ENCODE measurements at places on chromosomes 4 and X.
A peak's percentile ranks its signal among the peaks of the same experiment; 100 is the strongest.

- DNase-seq = no peak
These were observed 22.0 kb downstream of the RUFY3 start for GRCh38 chr4:70743731-70744130.

GRCh38 chr4:22625311-22625710 lies 67.4 kb upstream of the GBA3 start:
- DNase-seq = peak; percentile 29

- DNase-seq = no peak
These were observed 289.3 kb downstream of the BCOR start for GRCh38 chrX:39808471-39808917.

- DNase-seq = no peak
These were observed 89.1 kb downstream of the AKAP4 start for GRCh38 chrX:50111742-50112141.

- no peak for DNase-seq
These were observed 625.9 kb downstream of the PDHA2 start for GRCh38 chr4:96465834-96466233.

- DNase-seq = no peak
These were observed 100.5 kb upstream of the AADAT start for GRCh38 chr4:170190265-170190664.

- DNase-seq = no peak
These were observed 68.0 kb downstream of the TMA16 start for GRCh38 chr4:163562496-163562895.

DNA sequence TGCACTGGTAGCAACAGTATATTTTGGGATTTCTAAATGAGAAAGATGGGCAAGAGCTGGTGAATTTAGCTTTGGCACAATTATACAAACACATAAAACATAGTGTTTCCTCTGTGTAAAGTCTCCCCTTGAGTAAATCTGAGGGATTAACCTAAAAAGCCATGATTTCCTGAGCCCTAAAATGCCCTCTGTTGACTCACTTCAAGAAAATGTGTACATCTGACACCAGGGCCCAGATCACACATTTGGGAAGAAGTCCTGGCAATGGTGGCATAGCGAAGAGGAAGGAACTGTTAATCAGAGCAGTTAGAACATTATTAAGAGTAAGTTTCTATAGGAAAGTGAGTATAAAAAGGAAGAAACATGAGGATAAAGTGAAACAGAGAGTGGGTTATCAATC lies 338.5 kb downstream of the SPOCK3 start:
- no peak for DNase-seq

GRCh38 chr4:156677131-156677531 lies 294.5 kb downstream of the PDGFC start:
- DNase-seq = no peak

DNA sequence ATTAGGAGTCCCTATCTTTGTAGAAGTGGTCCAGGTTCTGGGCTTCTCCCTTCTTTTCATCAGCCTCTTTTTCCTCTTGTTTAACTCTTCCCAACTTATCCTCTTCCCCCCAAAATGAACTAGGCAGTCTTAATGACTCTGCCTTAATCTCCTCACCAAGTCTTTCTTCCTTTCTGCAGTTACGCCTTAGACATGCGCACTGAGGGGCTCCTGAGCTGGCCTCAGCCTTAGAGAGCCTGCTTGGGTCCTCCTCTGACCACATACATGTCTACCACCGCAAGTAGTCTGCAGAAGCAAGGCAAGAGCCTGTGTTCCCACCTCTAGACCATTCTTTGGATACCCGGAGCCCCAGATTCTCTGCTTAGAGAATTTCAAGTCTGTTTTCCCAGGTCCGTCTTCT lies 199.9 kb downstream of the MGST2 start:
- no peak for DNase-seq

DNA sequence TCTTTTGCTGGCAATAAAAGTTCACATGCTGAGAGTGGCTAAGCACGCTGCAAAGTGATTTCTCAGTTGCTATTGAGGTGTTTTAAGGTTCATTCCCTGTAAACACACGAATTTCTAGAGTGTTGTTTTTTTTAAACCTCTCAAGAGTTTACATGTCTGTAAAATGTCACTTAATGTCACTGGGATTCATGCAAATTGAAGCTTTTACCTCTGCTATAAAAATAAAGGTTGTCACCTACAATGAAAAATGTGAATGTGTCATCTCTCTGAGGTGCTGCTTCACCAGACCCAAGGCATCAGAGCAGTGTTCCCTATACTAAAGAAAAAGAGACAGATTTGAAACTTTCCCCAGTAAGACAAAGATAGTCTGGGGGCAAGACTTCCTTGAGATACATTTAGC lies 127.0 kb downstream of the PPA2 start:
- no peak for DNase-seq

- peak; percentile 30 for DNase-seq
These were observed at the start of gene SPINK2 for GRCh38 chr4:56821381-56822243. TSS of gene SPINK2 (minus strand) at chr4:56821701. CDS start at chr4:56821662, 39 bp downstream.

GRCh38 chrX:134244043-134244442 lies 7.1 kb downstream of the CCDC160 start:
- DNase-seq = no peak

- DNase-seq = no peak
These were observed 5.0 kb downstream of the DCAF8L1 start for GRCh38 chrX:27976284-27976683.

DNA sequence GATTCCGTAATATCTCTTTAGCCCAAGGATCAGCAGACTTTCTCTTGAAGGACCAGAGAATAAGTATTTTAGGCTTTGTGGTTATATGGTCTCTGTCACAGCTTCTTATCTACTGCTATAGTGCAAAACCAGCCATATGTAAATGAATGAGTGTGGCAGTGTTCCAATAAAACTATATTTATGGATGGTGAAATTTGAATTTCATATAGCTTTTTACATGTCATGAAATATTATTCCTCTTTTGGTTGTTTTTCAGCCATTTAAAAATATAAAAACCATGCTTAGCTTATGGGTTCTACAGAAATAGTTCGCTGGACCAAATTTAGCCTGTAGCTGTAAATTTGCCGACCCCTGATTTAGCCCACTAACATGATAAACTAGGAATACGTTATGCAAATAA lies 18.0 kb upstream of the MSMO1 start:
- DNase-seq = no peak

GRCh38 chr4:76704133-76704881 lies 193.6 kb downstream of the SOWAHB start:
- peak; percentile 35 for DNase-seq

- DNase-seq = peak; percentile 37
These were observed at the start of gene PSAPL1 for GRCh38 chr4:7434766-7435150. TSS of gene PSAPL1 (minus strand) at chr4:7434930. CDS start at chr4:7434879, 51 bp downstream.

GRCh38 chr4:107035819-107036583 lies at the start of gene DKK2:
TSS of gene DKK2 (minus strand) at chr4:107036313. CDS start at chr4:107035591, 722 bp downstream.
- peak; percentile 8 for DNase-seq

DNA sequence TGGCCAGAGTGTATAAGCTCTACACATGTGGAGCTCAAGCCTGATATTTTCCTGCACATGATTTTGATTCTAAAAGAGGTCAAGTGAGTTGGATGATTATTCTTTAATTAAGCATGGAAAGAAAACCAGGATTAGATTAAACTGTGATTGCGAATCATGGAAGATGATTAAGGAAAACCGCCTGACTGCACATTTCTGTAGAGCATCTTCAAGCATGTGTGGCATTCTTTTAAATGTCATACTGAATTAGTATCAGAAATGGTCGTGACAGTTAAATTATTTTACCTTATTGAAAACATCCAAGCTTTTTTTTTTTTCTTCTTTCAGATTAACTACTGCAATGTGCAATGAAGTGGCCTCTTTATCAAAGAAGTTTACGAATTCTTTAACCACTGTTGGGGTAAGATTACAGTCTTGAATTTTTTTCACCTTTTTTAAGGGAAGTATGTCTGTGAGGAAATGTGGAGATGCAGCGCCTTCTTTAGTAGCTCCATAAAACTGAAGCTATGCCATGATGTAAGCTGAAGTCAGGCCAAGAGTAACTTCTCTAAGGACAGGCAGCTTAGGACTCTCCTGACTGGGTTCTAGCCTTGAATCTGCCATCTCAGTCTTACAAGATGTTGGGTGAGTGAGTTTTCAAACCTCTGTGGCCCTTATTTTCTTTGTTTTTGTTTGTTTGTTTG lies 67.9 kb downstream of the FAM114A1 start:
- no peak for DNase-seq

Measured in ACHN (cell line).